ENCODE measurements at places on chromosomes 1 and 21.

DNA sequence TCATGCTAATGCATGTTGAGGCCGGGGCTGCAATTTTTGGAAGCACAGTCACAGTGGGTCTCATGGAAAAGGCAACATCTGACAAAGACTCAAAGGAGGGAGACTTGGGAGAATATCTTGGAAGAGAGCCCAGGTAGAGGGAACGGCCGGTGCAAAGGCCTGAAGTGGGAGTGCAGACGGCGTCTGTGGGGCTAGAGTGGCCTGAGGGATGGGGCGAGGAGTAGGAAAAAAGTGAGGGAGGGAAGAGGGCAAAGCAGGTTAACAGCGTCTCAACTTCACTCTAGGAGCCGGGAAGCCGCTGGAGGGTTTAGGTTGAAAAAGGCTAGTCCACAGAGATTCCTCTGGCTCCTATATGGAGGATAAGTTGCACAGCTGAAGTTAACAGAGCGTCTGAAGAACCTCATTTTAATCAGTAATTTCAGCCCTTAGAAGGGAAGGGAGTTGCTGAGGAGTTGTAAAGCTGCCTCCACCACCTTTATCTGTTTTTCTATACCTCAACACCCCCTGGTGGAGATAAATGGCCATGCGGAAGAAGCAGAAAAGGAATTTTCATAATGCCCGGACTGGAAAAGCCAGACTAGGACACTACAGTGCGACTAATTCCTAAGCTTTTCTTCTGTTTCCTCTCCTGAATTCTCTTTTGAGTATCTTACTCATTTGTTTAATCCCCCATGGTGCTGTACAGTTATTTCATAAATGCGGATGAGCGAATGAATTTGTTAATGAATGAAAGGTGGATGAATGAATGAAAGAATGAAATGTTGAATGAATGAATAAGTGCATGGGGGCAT, 78.7 kb upstream of the ZNF281 start:
- H3K27me3 ChIP-seq = no peaks in the 10 kb centered on the region
- H3K4me3 ChIP-seq = no peak overlapping the region
- peak; percentile 69 for DNase-seq

GRCh38 chr1:109250454-109251276, 1.3 kb downstream of the CELSR2 start:
- no peak overlapping the region for H3K4me3 ChIP-seq
- no peak for DNase-seq
- H3K36me3 ChIP-seq = no peaks in the 10 kb centered on the region
- no peaks in the 10 kb centered on the region for H3K27me3 ChIP-seq

GRCh38 chr1:230270185-230270558, 156.0 kb downstream of the PGBD5 start:
- no peaks in the 10 kb centered on the region for H3K4me1 ChIP-seq
- no peak overlapping the region for H3K27ac ChIP-seq
- H3K36me3 ChIP-seq = peaks cover 6% of the 10 kb centered on the region
- DNase-seq = no peak
- H3K4me3 ChIP-seq = no peak overlapping the region

DNA sequence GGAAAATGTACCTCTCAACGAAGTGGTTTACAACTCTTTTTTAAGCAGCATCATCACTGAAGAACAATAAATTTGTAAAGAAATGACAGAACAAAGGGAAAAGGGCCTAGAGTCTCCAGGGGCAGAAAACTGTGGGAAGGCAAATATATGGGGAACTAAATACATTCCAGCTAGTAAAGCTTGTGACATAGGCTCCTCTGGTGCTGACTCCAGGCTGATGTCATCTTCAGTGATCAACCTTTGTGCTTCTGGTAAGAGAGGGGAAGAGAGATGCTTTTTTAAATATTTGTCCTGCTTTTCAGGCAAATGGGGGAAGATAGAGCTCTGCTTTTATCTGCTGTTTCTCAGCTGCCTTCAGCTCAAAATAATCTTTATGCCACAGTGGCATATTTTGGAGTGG, 323.2 kb downstream of the LRRIQ3 start:
- H3K36me3 ChIP-seq = no peaks in the 10 kb centered on the region
- H3K4me1 ChIP-seq = no peaks in the 10 kb centered on the region
- DNase-seq = no peak
- H3K27ac ChIP-seq = no peak overlapping the region

DNA sequence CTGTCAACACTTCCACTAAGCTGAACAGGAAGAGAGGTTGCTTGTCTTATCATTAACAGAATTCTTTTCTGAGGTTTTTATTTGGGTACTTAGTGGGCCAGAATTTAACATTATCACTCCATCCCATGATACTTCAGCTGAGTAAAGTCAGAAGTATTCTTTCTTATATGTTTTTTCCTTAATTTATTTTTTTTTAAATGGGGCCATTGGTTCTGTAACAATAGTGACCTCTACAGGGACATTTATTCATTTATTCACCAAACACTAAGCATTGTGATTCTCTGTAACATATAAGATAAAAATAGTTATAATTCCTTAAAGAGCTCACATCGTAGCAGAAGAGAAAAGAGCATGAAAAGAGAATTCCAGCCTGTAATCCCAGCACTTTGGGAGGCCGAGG, 9.8 kb downstream of the GREM2 start:
- no peak overlapping the region for H3K4me3 ChIP-seq
- no peaks in the 10 kb centered on the region for H3K27me3 ChIP-seq
- H3K36me3 ChIP-seq = no peaks in the 10 kb centered on the region
- no peak for DNase-seq
- H3K27ac ChIP-seq = no peak overlapping the region

GRCh38 chr1:232704694-232705680, 75.1 kb upstream of the SIPA1L2 start:
- no peak overlapping the region for H3K27ac ChIP-seq
- no peaks in the 10 kb centered on the region for H3K36me3 ChIP-seq
- H3K27me3 ChIP-seq = no peaks in the 10 kb centered on the region
- H3K4me1 ChIP-seq = no peaks in the 10 kb centered on the region
- no peak for DNase-seq

GRCh38 chr1:59901770-59902388, 24.7 kb downstream of the CYP2J2 start:
- no peak overlapping the region for H3K27ac ChIP-seq
- no peaks in the 10 kb centered on the region for H3K27me3 ChIP-seq
- no peaks in the 10 kb centered on the region for H3K36me3 ChIP-seq

DNA sequence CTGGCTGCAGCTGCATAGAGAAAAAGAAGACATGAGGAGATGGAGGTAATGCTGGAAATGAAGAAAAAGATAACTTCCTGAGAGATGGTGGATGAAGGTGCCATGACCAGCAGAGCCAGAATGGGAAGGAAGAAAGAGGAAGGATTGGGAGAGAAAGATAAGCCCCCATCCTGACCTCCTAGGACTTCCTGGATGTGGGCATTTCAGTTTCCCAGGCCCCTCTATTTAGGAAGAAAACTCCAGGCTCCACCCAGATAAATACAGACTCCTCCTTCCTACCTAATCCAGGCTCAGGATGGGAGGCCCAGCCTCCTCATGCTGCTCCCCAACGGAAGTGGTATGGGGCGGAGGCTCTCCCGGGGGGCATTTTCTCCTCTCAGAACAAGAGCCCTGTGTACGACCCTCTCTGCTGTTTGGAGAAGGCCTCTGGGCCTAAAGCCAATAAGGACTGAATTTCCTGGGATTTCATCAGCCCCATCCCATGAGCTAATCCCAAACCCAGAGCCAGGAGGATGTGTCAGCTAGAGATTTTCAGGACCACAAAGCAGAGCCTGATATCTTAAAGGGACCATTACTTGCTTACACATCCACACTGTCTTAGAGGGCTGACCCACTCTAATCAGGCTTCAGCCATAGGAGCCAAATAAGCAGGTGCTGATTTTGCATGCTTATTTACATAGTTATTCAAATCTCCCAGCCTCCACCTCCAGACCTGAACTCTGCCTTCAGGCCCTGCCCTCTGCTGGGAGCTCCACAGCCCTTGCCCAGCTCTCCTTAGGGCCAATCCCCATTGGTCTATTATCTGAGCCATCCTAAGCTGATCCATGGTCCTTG, 5.1 kb upstream of the ARHGEF2 start:
- H3K27ac ChIP-seq = peak overlapping the region; percentile 16
- peaks cover 50% of the 10 kb centered on the region for H3K4me1 ChIP-seq
- no peaks in the 10 kb centered on the region for H3K27me3 ChIP-seq
- peak; percentile 85 for DNase-seq
- no peaks in the 10 kb centered on the region for H3K36me3 ChIP-seq

DNA sequence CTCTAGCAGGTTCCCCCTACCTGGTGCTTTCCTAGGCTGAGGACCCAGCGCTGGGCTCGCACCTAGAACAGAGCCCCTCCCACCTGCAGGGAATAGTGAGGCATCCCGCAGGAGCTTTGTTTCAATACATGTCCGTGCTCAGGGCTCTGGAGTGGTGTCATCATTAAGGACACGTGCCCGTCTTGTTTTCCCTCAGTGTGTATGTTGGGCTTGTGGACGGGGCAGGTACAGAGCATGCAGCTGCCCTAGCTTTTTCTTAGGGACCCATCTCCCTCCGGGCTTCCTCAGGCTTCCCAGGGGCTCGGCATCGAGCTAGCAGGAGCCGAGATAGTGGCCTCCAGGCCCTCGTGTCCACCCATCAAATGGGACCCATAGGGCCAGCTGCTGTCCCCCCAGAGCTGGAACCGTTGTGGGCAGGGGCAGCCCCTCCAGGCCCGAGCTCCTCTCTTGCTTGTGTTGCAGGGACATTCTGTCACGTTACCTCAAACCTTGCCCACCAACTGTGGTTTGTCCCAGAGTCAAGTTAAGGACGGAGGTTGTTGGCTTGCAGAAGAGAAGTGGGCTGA, 3.9 kb downstream of the TMEM201 start:
- H3K36me3 ChIP-seq = no peaks in the 10 kb centered on the region
- H3K4me1 ChIP-seq = peaks cover 6% of the 10 kb centered on the region
- no peak overlapping the region for H3K4me3 ChIP-seq
- no peak for DNase-seq
- H3K27me3 ChIP-seq = no peaks in the 10 kb centered on the region

DNA sequence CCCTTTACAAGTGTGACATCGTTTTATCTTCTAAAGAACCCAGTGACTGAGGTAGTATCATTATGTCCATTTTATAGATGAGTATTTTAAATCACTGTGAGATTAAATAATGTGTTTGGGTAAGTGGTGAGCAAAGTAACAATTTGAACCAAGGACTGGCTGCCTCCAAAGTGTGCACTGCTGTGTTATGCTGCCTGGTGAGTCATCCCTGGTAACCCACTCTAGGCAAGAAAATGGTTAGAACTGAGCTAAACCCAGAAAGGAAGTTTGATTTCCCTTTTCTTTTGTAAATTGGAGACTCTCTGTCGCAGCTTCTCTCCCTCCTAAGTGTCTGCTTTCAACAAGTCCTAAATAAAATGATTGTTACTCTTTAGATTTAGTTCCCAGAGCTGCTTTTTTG, 342.8 kb upstream of the KAZN start:
- no peaks in the 10 kb centered on the region for H3K36me3 ChIP-seq
- no peak for DNase-seq
- no peak overlapping the region for H3K27ac ChIP-seq
- H3K4me3 ChIP-seq = no peak overlapping the region

- no peak for DNase-seq
- no peak overlapping the region for H3K4me3 ChIP-seq
- peaks cover 60% of the 10 kb centered on the region for H3K27me3 ChIP-seq
- no peak overlapping the region for H3K27ac ChIP-seq
- H3K4me1 ChIP-seq = peaks cover 17% of the 10 kb centered on the region
These were observed 252.8 kb upstream of the ADGRL2 start for GRCh38 chr1:81547912-81548303.

DNA sequence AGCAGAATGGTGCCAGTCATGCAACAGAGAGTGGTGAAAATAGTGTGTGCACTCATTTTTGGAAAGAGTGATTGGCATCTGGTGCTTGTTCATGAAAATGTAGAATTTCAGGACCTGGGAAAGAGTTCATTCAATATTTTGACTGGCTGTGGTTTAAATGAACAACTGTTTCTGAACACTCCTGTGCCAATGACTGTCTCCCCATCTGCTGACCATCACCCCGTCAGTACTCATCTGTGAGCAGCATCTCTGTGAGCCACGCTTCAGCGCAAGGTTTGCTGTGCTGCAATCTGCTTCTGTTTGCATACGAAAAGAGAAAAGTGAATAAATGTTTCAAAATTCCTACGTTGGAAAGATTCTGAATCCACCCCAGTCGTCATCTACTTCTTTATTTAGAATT, 77.9 kb upstream of the RUNX1 start:
- H3K36me3 ChIP-seq = no peaks in the 10 kb centered on the region
- no peak for DNase-seq
- no peaks in the 10 kb centered on the region for H3K27me3 ChIP-seq
- H3K4me3 ChIP-seq = no peak overlapping the region

- H3K4me3 ChIP-seq = no peak overlapping the region
- DNase-seq = no peak
- peaks cover 26% of the 10 kb centered on the region for H3K27me3 ChIP-seq
- H3K36me3 ChIP-seq = no peaks in the 10 kb centered on the region
These were observed 3.4 kb downstream of the RGS8 start for GRCh38 chr1:182680901-182681567.

DNA sequence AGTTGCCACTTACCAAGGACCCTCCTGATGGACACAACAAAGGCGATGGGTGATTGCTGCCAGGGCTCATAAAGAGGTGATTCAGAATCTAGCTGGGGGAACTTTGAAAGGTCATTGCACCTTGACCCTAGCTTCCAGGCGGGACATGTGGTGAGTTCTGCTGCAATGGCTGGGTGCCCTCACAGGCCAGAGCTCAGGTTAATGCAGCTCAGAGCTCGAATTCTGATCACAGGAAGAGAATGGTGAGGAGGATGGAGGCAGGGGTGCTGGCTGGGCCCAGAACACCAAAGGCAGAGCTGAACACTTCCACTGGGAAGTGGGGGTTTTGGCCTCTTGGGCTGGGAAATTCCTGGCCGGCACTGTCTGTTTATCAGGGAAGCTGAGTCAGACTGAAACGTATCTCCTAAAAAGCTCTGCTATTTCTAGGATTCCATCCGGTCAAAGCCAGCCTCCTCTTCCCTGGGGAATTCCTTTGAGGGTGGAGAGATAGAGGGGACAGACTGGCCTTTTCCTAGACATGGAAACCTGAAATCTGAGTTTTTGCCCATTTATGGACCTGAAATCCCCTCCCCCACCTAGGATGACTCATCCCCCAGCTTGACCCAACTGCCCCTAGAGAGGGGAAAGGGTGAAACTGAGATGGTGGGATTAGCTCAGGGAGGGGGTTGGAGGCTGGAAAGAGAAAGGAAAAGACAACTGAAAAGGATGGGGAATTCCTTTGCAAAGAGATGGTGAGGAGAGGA, 27.2 kb downstream of the NUAK2 start:
- DNase-seq = no peak
- peaks cover 7% of the 10 kb centered on the region for H3K4me1 ChIP-seq
- H3K36me3 ChIP-seq = no peaks in the 10 kb centered on the region
- no peak overlapping the region for H3K4me3 ChIP-seq

DNA sequence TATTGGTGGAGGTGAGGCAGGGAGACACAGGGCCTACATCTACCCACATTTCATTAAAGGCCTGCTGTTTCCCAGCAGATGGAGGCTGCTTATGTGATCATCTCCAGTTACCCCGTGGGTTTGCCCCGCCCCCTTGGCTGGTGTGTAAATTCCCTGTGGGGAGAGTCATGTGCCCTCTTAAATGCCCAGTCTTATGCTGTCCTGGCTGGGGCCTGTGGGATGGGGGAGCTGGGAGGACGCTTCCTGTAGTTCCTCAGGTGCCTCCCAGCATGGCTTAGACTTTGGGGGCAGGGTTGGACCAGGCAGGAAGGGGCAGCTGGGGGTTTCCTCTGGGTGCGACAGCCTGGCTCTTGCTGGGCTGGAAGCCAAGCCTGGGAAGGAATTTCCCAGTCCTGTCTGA, 15.5 kb upstream of the CITED4 start:
- no peaks in the 10 kb centered on the region for H3K27me3 ChIP-seq
- H3K27ac ChIP-seq = no peak overlapping the region
- H3K4me3 ChIP-seq = no peak overlapping the region
- DNase-seq = no peak
- 0 out of 2 replicates have a peak, but pooled peaks cover 5% of the 10 kb centered on the region for H3K4me1 ChIP-seq
- no peaks in the 10 kb centered on the region for H3K36me3 ChIP-seq

- no peaks in the 10 kb centered on the region for H3K36me3 ChIP-seq
- no peak for DNase-seq
- H3K4me3 ChIP-seq = no peak overlapping the region
- H3K27ac ChIP-seq = no peak overlapping the region
- peaks cover 32% of the 10 kb centered on the region for H3K4me1 ChIP-seq
These were observed 245.9 kb upstream of the SGIP1 start for GRCh38 chr1:66288048-66288447.
